ENCODE measurements at places on chromosomes 1 and 21.

- DNase-seq: no peak
These were observed 5.8 kb upstream of the CHI3L2 start for GRCh38 chr1:111221633-111222291.

DNA sequence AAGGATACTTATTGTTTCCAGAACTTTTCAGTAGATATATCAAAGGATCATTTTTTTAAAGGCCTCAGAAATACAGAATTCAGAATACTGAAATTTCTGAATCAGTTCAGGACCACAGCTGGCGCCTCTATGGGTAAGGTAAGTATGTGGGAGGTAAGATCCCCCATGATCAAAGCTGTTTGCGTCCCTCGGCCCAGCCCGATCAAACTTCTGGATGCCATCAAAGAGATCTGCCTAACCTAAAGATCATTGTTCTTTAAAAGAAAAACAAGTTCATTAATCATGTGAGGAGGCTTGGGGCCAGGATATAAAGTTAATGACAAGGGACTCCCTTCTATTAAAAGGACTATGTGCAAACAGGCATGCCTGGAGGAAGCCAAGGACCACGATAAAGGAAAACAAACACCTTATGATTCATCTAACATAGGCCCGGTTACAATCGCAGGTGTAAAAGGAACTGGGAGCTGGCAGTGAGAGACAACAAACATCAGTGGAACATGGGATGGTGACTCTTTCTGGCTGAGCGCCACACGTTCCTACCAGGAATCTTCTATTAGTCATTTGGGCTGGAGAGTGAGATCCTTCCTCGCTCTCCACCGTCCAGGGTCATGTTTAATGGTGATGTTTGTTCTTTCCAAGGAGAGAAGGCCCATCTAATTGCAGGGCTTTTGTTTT, 2.8 kb upstream of the BACE2 start:
- DNase-seq: no peak

GRCh38 chr1:236016782-236017400, 48.0 kb downstream of the NID1 start:
- no peak for DNase-seq

DNA sequence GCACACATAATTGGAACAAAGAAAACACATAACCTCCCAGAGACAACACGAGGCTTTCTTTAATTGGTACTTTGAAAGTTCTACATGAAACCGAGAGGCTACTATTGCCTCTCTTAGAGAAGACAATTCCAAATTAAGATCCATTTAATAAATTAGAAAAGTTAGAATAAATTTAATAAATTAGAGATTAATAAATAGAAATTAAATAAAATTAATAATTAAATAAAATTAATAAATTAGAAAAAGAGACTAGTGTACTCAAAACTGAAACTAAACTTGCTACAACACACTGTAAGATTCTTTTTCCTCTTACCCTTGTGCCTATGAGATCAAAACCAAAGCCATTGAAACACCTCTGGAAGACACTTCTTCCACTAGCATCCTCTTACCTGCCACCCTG, 199.0 kb downstream of the URB2 start:
- DNase-seq: no peak

DNA sequence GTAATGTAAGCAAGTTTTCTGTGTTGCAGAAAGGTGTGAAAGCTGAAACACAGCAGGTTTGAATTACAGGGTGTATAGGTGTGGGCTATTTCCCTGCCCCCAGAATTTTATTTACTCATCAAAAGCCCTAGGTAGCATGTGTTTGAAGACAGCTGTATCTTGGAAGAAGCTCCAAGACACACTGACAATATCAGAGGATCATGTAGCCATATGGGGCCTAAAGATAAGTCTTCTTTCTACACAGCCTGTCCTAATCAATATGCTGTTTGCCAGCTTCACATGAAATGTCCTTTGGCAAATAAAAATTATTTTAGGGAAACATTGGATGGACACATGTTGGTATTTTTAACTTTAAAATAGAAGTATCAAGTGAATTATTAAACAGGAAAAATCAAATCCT, 17.5 kb upstream of the SUCO start:
- DNase-seq: no peak

- no peak for DNase-seq
These were observed 5.7 kb downstream of the ACAP3 start for GRCh38 chr1:1302006-1302430.

DNA sequence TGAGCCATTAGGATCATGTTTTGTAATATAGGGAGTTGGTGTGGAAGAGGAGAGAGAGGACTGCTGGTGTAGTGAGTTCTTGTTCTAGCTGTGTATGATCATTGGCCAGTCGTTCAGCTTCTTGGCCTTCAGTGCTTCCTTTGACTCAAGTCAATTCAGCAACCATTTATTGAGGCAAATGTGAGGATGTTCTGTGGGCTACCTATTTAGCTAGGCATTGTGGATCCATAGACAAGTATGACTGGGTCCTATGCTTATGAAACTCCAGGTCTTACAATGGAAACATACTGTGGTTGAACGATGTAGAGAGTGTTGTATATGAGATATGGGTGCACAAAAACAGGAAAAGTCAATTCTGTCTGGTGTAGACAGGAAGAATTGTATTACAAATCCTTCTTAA, 41.7 kb downstream of the NFIA start:
- no peak for DNase-seq
